ENCODE measurements at places on chromosomes 6 and 20.
A peak's percentile ranks its signal among the peaks of the same experiment; 100 is the strongest.

DNA sequence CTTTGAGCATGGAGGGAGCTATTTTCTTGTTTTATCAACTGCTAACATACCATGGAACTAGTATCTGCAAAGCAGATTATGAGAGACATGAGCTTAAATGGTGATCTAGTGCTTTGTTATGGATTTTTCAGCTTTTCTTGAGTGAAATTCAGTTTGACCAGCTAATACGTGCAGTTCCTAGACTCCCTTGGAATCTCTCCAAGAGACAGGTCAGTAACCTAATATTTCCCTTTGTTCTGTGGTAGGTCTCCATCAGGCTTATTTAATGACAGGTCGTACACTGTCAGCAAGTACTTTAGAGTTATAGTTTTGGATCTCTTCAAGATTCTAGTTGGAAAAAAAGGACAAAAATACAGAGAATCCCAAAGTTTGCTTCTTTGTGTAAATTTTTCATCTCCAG is 43.9 kb downstream of the HDAC2 start:
- DNase-seq: no peak

- no peak for DNase-seq
These were observed 16.1 kb downstream of the TXNDC5 start for GRCh38 chr6:7894262-7895124.

- DNase-seq: peak; percentile 2
These were observed at the start of gene KCNQ5 for GRCh38 chr6:72621291-72622093. Gene KCNQ5, plus strand, starts transcription at chr6:72622064.

DNA sequence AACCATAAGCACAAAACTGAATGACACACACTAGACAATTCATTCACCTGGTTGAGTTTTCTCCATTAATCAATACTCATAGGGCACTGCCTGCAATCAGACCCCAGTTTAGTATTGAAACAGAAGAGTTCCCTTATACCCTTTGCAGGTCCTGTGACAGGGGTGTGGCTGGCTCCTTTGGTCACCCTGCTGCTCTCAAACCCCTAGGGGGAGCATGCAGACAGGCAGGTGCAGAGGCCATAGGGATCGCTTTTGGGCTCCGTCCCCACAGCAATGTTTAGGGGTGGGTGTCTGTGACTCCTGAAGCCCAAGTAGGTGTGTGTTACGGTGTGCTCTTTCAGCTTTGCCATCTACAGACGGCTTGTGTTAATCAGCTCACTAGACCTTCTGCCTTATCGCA is 210.4 kb downstream of the CENPW start:
- no peak for DNase-seq

DNA sequence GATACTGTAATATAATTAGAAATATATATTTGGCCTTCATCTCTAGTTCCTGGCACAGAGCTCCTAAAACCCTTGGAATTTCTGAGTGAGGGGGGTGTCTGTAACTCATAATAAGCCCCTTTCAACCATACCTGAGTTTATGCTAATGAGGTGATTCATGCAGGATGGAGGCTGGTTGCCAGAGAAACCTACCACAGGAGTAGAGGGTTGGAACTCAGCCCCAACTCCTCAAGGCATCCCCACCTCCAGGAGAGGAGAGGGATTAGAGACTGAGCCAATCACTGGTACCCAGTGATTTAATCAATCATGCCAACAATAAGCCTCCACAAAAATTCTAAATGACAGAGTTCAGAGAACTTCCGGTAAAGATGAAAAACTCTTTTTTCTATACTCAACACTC is 17.5 kb downstream of the UQCC1 start:
- DNase-seq: no peak

DNA sequence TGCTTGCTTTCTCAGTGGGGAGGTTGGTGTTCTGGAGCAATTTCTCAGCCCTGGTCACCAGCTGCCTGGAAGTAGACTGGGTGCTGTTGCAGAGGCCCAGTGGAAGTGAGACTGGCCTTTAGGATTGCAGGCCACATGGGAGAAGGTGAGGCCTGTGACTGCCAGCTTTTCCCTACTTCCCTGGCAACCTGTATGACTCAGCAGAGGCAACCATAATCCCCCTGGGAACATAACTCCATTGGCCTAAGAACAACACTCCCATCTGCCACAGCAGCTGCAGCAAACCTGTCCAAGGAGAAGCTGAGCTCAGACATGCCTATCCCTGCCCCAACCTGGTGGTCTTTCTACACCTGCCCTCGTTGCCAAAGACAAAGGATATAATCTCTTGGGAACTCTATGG is 473.5 kb upstream of the SPTLC3 start:
- no peak for DNase-seq

DNA sequence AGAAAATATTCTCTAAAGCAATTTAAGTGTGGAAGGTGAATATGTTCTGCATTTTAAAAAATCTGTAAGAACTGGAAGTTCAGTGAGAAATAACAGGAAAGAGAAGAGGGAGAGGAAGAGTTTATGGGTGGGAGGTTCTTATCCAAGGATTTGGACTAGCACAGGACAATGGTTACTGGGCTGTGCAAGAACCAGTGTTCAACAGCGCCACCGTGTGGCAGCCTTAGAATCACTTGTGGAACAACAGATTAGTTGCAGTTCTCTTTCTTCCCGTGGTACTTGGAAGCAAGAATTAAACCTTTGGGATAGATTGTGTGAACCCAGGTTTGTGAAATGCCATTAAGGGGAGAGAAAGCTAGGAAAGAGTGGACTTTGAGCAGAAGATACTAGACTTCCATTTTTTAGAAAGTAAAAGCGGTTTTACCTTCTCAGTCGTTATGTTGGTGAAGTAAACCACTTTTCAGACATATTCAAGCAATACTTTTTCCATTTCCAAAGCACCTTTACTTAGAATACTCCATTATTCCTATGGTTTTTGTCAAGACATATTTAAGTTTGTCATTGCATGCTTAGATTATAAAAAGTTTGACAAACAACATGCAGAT is 436.7 kb downstream of the RNF144B start:
- no peak for DNase-seq

DNA sequence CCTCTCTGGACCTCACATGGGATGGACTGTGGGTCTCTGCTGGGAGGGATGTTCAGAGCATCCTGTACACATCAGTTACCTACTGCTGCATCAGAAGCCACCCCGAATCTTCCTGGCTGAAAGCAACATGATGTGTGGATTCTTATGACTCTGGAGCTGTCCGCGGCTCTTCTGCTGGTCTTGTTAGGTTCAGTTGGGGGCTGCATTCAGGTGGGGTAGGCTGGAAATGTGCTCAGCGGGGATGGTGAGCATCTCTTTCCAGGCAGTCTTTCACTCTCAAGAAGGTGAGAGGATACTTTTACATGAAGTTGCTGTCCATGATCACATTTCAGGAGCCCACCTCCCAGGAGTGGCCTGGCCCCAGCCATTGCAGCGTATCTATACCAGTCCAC is 5.2 kb upstream of the CST5 start:
- DNase-seq: no peak

GRCh38 chr20:35447082-35447789 is 8.2 kb upstream of the CEP250 start:
- DNase-seq: peak; percentile 81

GRCh38 chr6:48825501-48826151 is 637.4 kb downstream of the MMUT start:
- no peak for DNase-seq

DNA sequence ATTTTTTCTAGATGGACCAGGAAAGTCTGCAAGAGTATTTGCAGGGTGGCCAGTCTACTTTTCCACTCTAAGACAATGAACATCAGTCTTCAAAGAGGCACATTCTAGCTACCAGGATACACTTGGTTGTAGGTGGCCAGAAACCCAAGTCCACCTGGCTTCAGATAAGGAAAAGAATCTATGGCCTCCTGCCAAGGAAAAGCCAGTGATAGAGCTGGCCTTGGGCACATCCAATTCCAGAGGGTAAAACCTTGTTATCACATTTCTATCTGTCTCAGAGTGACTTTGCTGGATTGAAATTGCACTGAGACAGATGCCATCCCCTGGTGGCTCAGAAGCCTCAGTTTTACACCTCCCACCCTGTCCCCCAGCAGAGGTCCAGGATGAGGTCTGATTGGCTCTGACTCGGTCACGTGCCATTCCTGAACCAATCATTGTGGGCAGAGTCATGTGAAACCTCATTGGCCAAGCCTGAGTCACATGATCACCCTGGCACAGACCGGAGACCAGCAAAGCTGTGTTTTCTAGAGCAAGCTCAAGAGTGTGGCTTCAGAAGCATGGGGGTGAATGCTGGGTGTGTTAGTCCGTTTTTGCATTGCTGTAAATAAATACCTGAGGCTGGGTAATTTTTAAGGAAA is 497.4 kb upstream of the SULF2 start:
- DNase-seq: no peak

GRCh38 chr20:8132484-8133309 is 631 bp downstream of the PLCB1 start:
- DNase-seq: no peak

GRCh38 chr6:161152907-161153662 is 120.8 kb downstream of the AGPAT4 start:
- DNase-seq: no peak

GRCh38 chr6:155432293-155432692 is 23.3 kb downstream of the NOX3 start:
- DNase-seq: no peak

DNA sequence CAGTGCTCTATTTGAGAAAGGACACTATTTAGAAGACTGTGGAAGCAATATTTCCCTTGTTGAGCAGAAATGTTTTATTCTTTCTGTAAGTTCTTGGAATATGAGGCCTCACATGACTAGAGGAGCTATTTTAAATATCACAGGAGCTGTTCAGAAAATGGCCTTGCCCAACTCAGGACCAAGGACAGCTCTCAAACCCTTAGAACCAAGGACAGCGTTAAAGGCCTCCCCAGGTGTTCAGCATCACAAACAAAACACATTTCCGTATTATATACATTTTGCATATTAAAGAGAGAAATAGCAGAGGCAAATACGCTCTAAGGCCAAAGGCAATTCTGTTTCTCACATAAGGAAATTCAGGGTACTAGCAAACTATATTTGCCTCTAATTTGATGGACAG is 631.4 kb downstream of the CDH26 start:
- DNase-seq: no peak

DNA sequence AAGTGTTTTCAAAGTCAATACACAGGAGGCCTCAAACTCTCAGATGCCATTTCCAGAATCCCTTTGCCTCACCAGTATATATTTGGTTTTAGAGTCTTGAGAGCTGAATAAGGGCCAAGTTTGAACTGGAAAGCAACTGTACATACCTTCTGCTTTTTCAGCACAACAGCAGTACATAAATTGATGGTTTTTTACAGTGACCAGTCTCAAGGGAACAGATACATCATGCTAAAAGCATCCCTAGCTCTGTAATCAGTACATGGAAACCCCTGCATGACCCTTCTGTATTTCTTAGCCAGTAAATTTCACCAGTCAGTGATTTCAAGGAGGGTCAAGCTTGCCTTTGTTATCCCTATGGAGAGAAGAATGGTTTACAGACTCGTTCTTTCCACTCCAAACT is 40.6 kb upstream of the ECHDC1 start:
- DNase-seq: no peak

GRCh38 chr6:34031625-34032383 is 114.1 kb downstream of the GRM4 start:
- DNase-seq: no peak

DNA sequence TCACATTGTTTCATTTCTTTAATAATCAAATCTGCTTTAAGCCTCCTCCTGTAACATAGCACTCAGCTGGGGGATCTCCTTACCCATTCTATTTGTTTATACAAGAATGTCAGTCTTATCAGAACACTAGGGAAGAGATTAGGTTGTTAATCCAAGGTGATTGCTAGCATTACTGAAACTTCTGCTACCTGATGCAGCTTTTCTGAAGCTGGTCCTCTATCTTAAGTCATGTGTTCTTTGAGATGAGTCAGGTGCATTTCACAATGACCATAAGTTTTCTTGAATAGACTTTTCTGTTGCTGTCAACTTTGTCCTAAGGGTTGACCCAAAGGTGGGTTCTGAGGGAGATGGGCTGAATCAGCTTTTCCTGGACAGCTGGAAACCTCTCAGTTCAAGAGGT is 60.7 kb upstream of the SYNCRIP start:
- DNase-seq: no peak

GRCh38 chr6:14210663-14211561 is 93.3 kb downstream of the CD83 start:
- DNase-seq: peak; percentile 86

DNA sequence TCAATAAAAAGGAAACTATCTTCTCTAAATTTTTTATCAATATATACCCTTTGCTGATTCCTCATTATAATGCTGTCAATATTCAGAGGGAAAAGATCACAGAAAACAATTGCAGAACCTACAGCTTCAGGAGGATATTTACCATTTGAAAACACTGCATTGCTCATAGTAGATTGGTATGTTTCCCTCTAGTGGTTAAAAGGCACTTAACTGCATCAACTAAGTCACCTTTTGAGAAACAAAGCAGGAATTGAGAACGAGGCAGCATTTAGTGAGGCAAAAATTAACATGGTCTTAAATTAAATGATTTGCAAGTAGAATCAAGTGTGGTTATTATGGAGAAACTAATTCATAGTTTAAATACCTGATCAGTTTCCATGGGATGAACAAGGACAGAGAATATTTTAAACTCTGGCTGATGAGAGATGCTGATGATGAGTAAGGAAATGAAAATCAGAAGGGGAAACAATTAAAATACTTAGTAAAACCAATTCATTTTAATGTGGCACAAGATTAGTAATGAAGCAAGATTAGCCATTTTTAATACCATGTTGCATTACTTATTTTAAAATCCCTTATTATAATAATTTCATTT is 642.1 kb downstream of the EPHA7 start:
- no peak for DNase-seq

DNA sequence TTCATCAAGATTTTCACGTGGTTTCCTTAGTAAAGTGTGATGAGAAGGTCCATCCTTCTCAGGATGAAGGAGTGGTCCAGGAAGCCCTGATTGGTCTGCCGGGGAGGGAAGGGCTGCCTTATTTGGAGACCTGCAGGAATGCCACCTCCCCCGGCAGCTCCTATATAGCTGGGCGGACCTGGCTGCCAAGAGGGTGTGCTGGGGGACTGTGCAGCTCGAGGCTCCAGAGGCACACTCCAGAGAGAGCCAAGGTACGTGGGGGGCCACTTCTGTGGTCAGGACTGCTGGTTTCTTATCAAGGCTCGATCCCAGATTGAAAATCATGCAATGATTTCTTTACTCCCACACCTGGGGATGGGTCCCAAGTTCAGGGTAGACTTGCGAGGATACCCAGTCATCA is at the start of gene PRND:
Gene PRND, plus strand, starts transcription at position 191 of the 400 bp plus-strand sequence. CDS start 2,643 bp downstream, outside the sequence.
- no peak for DNase-seq

DNA sequence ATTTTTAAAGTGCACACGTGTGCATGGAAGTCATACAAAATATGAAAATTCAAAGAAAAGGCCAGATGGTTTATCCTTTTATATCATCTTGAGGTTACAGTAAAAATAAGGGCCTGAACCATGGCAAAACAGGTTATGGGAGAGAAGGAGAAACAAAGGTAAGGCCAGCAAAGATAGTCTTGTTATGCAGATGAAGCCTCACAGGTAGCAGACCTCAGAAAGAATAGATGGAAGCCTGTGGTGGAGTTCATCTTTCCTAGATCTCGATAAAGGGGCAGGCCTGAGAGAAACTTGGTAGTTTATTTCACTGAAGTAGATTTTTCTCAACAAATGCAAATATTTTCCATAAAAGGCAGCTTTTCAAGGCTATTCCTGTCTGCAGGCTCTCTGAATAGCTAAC is 693.8 kb downstream of the KHDRBS2 start:
- no peak for DNase-seq

- DNase-seq: no peak
These were observed 70.3 kb downstream of the MYLK4 start for GRCh38 chr6:2680264-2680922.

All from activated effector memory CD4-positive, alpha-beta T cell treated with Interleukin-2 at 50 U/mL for 16 hours (primary cell).